ENCODE measurements at places on chromosomes 12 and 14. TPM values are rescaled to one million over a fixed set of nuclear protein-coding genes. Genes with fewer than 3 reads are reported as not detected.
A peak's percentile ranks its signal among the peaks of the same experiment; 100 is the strongest.

DNA sequence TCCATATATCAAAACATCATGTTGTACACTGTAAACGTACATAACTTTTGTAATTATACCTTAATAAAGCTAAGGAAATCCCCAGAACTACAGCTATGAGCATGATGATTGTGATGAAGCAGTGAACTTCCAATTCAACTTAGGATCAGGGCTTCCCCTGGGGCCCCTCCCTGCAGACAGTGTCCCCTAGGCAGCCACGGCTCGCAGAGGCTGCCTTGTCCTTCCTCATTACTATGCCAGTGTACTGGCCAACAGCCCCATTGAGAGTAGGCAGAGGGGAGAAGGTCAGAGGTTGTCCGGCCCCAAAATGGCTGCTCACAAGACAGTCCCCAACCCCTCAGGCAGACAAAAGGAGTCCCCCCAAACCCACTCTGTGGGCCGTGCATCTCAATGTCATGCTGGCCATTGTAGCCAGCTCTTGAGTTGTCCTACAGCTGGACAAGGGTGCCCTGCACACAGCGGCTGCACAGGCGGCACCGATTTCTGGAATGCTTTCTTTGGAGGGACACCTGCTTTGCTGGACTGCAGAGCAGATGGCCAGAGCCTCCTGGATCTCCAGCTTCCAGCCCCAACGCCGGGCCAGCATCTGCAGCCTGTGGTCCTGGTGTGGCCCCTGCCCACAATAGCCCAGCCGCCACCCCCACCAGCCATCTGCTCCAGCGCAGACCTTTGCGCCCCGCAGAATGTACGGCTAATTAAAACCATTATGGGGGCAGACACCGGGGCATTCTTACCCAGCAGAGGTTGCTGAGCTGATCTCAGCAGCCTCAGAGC, 46.1 kb downstream of the NIN start:
- peak; percentile 36 for DNase-seq

DNA sequence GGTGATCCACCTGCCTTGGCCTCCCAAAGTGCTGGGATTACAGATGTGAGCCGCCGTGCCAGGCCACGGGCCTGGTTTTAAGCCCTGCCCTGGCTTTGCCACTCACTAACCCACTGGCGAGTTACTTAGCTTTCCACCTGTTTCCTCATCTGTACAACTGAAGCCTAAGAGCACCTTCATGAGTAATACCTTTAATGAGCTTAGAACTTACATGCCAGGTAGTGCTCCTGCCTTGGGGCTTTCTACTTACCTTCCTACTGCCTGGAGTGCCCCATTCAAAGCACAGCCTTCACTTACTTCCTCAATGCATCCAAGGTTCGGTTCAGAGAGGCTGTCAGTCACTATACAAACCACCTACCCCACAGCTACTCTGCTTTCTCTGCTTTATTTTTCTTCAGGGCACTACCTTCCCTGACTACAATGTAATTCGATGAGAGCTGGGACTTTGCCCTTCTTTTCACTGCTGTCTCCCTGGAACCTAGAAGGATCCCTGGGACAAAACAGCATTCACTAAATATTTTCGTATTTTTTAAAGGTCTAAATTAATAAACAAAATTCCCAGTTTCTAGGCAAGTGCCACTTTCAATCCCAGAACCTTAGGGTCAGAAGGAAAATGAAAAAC, 13.8 kb downstream of the ZCCHC8 start:
- DNase-seq: no peak

NRL gene
- total RNA-seq: 1.2 TPM

DNA sequence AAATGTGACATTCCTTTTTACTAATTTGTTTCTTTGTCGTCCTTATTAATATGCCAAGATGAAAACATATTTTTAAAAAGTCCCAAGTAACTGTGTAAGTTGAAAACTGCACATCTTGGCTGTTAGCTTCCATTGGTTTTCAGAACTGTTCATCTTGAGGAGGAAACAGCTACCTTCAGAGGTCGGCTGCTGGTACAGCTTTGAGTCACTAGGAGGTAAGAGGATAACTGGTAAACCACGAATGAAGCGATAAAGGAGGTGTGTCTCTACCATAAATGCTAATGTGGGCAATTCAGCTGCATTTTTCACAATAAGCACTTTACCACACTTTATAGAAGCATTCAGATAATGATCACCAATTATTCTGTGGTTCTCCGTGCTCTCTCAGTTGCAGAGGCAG, 137.5 kb upstream of the KRAS start:
- DNase-seq: peak; percentile 74

DNA sequence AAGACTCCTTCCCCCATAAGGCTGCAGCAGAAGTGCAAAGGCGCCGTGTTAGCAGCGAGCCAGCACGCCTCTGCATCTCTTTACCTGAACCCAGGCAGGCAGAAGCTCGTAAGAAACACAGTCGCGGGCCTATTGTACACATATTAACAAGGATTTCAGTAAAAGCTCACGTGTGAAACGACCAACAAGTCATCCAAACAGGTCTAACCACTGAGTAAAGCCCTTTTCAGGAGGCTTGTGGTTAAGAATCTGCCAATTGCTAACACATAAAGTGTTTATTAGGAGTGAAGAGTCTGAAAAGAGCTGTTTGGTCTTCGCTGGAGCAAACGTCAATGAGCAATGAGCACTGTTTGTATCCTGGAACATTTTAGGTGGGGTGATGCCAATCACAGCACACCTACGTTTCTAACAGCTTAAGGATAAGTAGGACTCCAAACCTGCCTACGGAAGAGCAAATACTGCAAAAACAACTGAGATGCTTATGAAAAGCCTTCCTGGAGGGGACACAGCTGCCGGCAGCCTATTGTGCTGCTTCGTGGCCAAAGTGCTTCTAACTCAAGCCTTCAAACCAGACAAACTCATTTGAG, 43.1 kb downstream of the PRKAB1 start:
- no peak for DNase-seq

DNA sequence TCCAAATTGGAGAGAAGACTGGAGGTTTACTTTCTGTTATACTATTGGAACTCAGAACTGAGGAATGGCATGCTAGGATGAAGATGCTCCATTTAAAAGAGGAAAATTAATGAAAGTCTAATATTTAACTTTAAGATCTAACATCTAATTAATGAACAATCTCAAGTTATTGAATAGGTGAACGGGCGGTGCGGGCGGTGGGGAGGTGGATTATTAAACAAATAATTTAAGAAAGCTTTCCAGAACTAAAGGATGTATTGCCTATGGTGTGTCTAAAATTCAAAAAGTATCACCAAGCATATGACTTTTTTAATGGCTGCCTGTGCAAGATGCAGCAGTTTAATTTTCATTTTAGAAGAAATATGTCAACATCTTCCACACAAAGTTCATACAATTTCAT, 1747.1 kb upstream of the SEL1L start:
- DNase-seq: no peak

TSPAN11 gene
- not detected for total RNA-seq

TPH2 gene
- not detected for total RNA-seq

GRCh38 chr12:65339161-65339560, 60.7 kb downstream of the MSRB3 start:
- DNase-seq: no peak

GRCh38 chr12:2877047-2877952, at the start of the genes FOXM1 and RHNO1:
Gene FOXM1 (minus strand): TSS chr12:2877174. CDS start chr12:2874478, 2,696 bp downstream.
Gene RHNO1 (plus strand): TSS chr12:2877223. CDS start chr12:2885367, 8,144 bp downstream.
- peak; percentile 92 for DNase-seq

DNA sequence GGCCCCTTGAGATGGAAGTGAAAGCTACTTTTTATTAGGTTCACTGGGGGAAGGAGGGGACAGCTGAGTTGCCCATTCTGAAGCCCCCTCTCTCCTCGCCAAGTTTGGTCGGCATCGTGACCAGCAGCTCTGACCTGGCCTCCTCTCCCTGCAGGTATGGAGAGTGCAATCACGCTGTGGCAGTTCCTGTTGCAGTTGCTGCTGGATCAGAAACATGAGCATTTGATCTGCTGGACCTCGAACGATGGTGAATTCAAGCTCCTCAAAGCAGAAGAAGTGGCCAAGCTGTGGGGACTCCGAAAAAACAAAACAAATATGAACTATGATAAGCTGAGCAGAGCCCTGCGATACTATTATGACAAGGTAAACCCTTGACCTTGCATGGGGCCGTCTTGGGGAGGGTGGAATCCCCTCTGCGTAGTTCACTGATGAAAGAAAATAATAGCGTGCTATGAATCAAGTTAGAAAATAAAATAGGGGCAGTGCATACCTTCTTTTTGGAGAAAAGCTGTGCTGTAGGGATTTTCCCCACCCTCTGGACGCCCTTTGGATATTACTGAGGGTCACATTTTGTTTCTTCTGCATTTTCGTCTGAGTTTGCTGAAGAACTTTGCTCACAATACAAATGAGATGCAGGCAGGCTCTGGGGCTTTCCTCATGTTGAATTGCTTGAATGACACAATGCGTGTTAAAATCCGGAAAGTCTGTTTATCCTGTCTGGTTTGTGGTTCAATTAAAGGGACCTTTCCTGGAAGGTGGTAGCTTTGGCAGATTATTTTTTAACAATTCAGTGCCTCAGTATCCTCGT, 29.4 kb downstream of the ELK3 start:
- peak; percentile 37 for DNase-seq

DNA sequence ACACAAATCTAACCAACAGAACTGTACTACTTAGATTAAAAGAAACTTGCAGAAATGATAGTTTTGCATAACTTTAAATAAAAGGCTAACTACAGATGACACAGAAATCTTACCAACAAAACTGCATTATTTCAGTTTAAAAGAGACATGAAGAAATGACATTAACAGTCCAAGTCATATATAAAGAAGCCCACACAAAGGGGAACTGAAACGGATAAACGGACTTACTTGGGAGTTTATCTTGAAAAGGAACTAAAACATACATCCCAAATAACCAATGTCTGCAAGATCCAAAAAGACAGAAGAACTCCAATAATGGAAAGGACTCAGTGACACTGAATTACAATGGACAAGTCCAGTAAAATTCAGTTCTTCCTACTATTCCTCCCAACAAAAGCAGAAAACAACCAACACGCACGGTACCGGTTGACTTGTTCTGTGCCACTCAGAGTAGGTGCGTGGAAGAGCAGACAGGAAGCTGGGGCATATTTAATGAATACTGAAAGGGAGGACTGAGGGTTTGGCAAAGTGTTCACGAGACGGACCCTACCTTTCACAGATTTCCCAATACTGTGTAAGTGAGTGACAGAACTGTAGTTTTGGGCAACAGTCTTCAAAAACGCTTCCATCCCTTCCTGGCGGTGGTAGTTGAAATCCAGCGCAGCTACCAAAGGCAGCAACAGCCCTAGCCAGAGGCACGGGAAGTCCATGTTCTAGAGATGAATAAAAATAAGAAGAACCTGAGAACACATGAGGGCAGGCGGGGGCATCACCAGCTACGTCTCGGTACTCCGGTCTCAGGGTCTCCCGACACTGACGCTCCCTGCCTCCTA, 627 bp downstream of the CPM start:
- peak; percentile 43 for DNase-seq

DTX3 gene
- total RNA-seq: 15.4 TPM

DNA sequence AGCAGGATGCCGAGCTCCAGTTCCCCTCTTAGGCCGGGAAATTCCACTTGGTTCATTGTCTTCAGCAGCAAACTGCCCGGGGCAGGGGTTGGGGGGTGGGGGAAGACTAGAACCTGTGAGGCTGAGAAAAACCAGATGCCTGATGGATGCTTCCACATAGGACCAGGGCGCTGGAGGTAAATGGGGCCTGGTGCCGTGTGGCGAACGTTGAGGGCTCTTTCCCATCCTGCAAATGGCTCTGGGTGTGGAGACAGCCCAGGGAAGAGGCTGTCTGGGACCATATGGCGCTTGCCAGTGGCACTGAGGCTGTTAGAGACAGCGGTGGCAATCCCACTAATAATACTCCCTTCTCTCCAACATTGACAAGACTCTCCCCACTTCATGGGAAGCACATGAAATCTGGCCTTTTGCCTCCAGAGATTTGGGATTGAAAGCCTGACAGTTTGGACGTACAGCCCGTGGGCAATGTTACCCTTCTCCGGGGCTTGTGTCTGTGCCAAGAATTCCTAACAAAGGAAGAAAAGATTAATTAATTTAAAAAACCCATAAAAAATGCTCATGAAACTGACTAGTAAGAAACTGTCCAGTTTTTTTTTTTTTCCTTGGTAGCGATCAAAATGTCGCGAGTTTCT, 44.5 kb downstream of the MAP1LC3B2 start:
- no peak for DNase-seq

DNA sequence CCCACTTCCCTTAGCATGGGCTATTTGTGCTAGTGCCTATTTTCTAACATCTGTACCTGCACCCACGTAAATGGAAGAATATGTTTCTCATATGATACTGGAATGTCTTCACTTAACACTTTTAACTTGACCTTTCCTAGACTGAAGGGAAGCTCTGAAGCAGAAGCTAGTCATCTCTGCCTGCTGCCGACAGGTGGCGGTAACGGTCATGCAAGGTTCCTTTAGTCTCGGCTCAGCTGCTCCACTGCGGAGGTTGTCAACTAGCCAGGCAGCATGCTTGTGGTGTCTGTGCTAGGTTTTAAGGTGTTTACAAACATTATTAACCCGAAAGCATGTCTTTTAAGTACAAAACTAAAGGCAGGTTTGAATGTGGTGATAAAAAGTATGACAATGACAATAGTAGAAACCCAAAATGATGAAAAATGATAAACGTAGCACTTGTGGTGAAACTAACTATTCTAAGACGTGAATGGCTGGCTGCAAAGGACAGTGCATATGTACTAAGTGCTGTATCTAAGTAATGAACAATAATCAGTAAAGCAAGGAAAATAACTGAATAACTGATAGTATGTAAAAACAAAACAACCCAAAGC, 117.2 kb downstream of the GRIN2B start:
- peak; percentile 67 for DNase-seq

- no peak for DNase-seq
These were observed 8.6 kb downstream of the TCP11L2 start for GRCh38 chr12:106311139-106311538.

DNA sequence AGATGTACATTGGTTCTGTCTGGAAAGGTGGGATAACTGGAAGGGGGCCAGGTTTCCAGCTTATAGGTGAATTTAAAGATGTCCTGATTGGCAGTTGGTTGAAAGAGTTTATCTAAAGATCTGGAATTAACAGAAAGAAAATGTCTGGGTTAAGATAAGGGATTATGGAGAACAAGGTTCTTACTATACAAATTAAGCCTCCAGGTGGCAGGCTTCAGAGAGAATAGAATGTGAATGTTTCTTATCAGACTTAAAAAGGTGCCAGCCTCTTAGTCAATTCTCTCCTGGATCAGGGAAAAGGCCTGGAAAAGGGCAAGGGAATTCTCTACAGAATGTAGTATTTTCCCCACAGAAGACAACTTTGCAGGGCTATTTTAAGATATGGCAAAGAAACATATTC, 53.1 kb downstream of the CNTN1 start:
- no peak for DNase-seq

ALDH2 gene
- total RNA-seq: 1.9 TPM

DNA sequence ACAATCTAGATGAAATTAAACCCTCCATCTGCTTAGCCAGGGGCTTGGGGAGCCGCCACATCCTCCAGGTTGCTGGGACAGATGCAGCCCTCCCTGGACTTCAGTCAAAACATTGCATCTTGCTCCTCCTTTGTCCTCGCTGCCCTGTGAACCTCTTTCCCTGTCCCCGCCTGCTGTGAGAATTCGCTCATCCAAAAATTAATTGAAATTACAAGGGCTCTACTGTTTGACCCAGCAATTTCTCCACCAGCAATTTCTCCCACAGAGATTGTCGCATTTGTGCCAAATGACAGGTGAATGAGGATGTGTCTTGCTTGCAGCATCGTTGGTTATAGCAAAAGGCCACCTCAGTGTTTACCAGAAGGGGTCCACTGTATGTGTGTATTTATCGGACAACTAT, 5.0 kb upstream of the POP5 start:
- no peak for DNase-seq

RASSF9 gene
- total RNA-seq: not detected

RPS29 gene
- total RNA-seq: 2,029 TPM

TSPAN19 gene
- total RNA-seq: not detected

- DNase-seq: no peak
These were observed 138.4 kb upstream of the FRMD6 start for GRCh38 chr14:51513281-51513680.

CCDC184 gene
- 0.40 TPM for total RNA-seq

Data from activated CD4-positive, alpha-beta memory T cell treated with anti-CD3 and anti-CD28 coated beads for 36 hours (primary cell).